ENCODE measurements at places on chromosomes 11 and 22. TPM values are rescaled to one million over a fixed set of nuclear protein-coding genes. Genes with fewer than 3 reads are reported as not detected.

DNA sequence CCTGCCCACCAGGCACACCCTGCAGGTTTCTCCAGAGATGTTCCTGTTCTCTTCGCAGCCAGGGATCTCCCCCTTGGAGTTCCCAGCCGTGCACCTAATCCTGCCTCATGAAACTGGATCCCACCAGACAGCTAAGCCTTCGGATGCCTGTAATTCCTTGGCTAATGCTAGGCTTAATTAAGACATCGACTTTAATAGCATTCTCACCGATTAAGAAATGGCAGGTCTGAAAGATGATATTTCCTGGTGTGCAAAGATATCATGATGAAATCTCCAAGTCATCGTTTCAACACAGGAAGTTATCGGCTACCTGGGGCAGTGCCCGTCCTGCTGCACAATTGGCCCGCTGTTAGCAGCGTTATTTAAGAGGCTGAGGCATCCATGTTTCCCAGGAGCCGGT lies 41.5 kb upstream of the CCND1 start:
- DNase-seq = no peak

Gene ELMOD1
- total RNA-seq = 0.17 TPM

DNA sequence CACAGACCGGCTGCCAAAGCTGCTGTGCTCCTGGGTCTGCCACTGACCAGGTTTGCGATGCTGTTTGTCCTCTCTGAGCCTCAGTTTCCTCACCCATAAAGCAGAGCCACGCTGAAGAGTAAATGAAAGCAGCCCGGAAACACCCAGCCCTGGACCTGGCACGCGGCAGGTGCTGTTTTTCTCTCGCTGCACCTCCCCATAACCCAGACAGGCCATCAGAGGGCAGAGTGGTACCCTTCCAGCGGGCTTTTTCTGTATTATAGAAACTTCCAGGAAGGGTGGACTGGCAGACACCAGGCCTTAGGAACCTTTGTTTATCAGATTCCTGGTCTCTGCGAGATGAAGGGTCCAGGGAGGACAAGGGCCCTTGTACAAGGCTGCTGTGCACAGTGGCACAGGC lies 17.9 kb upstream of the FGF19 start:
- DNase-seq = no peak

GRCh38 chr22:39906207-39906606 lies 5.3 kb downstream of the GRAP2 start:
- DNase-seq = no peak

Gene OR5A1
- total RNA-seq = not detected

DNA sequence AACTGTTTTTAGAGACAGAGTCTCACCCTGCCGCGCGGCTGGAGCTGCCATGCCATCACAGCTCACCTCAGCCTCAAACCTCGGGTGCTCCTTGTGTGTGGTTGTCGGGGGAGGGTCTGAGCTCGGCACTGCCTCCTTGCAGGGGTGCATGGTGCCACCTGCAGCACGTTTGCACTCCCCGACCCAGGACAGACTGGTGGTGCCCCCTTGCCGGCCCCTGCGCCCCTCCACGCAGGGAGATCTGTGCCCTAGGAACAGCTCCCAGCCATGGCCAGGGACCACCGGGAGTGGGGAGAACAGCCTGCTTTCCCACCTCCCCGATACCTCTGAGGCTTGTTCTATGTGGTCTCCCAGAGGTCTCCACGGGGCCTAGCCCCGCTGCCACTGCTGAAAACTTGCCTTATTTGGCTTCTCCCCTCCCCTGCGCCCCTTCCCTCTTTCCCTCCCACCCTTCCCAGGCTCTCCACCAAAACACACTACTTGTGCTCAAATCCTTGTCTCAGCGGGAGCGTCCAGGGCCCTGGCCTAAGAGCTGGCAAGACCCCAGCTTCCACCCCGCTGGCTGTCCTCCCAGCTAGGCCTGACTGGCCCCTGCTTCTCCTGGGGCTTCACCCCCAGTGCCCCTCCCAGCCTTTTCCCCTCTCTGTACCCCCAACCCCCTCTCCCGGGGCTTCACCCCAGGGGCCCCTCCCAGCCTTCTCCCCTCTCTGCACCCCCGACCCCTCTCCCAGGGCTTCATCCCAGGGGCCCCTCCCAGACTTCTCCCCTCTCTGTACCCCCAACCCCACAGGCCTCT lies 13.4 kb upstream of the TPCN2 start:
- no peak for DNase-seq

DNA sequence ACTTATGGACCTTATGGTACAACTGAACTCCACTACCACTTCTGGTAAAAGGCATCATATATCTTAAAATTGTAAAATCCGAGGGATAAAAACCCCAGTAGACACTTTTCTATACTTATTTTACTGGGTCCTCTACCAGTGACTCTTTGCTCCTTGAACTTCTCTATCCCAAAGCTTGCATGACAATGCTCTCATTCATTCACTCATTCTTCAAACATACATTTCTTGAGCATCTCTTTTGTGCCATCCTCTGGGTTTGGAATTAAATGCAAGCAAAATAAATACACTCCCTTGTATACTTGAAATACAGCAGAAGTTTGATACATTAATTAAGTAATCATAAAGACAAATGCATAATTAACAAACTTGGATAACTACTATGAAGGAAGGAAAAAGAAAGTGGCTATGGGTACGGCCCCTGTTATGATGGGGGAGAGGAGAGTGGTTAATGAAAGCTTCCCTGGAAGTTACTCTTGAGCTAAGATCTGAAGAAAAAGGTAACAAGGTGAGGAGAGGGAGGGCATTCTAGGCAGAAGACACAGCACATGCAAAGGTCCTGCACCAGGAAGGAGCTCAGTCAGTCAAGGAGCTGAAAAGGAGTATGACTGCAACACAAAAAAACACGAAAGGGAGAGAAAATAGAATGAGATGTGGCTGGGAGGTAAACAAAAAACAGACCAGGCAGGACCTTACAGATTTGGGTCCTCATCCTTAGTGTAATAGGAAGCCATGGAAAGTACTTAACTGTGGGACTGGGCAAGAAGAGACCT lies 8.0 kb downstream of the MPZL3 start:
- DNase-seq = no peak

Gene MIOX
- 1.9 TPM for total RNA-seq

GRCh38 chr11:102468616-102469195 lies 16.1 kb upstream of the TMEM123 start:
- no peak for DNase-seq

DNA sequence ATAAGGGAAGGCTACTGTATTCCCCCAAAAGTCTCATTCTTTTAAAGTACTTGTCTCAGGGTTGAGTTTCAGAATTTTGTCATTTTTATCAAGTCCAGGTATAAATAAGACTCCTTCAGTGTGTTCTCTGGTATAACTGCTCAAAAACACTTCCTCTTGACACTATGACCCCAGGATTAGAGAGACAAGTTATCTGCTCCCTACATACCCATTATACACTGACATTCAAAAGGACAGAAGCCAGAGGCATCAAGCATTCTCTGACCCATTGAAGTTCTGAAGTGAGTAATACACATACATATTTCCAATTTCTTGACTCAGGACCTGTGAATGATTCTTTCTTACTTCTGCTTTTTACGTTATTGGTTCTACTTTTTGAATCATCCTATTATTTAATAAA lies 447.8 kb upstream of the CNTN5 start:
- no peak for DNase-seq

- peak; percentile 15 for DNase-seq
Measured at GRCh38 chr11:105689631-105690030, 79.8 kb downstream of the GRIA4 start.

DNA sequence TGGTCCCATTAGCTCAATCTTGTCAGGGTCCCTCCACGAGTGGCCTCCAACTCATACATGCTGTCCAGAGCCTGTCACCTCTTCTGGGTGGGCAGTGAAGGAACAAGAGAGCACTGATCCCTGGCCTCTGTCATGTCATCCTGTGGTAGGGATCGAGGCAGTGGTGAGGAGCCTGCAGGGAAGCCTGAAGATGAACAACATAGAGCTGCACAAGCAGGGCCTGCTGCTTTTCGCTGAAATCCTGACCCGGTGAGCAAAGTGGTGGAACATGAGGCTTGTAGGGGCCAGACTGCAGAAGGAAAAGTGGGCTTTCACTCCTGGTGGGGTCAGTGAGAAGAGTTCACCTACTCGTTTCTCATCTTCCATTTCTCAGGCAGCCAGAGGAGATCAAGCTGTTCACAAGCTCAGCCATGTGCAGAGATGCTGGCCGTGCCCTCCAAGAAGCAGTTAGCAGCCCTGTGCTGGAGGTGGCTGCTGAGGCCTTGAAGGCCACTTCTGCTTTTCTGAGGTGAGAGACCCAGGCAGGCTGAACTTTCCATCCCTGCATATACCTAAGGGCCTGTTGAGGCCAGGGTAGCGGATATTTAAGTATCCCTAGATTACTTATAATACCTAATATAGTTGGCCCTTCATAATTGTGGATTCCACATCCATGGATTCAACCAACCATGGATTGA lies 32.9 kb downstream of the MEI1 start:
- no peak for DNase-seq

GRCh38 chr11:96173422-96173821 lies 169.6 kb downstream of the MAML2 start:
- DNase-seq = no peak

DNA sequence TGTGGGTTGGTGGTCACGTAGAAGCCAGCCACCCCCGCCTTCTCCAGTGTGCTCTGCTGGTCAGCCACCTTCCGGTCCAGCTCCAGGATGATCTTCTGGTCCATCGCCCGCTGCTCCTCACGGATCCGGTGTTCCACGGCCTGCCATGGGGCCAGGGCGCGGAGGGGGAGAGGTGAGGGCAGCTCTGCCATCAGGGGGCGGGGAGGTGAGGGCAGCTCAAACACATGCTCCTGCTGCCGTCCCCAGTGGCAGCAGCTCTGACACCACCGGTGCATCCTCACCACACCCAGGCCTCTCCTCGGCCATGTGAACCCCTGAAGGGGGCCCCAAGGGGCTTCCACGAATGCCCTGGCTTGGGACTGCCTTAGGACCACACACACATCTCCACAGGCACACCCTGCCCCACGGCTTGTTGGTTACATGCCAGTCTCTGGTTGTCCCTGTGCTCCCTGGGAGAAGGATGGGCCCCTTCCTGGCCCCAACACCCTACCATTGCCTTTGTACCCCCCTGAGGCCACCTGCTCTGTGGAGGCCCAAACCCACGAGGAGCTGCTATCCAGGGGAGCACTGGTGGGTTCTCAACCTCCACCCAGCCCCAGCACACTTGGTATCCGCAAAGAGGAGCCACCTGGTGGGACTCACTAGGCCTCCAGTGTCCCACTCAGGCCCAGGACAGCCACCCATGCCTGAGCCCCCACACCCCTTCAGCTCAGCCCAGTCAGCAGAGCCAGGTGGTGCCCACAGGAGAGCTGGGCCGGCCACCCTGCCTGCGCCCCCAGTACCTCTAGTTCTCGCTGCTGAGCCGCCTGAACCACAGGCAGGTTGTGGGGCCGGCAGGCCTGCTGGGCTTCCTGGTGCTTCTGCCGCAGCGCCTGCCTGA lies 4.3 kb downstream of the DGCR6L start:
- no peak for DNase-seq

- no peak for DNase-seq
Measured at GRCh38 chr22:40855979-40856512, 393 bp downstream of the ST13 start.

Gene IGF2
- total RNA-seq = 2.3 TPM

Gene TMEM80
- total RNA-seq = 15.6 TPM

DNA sequence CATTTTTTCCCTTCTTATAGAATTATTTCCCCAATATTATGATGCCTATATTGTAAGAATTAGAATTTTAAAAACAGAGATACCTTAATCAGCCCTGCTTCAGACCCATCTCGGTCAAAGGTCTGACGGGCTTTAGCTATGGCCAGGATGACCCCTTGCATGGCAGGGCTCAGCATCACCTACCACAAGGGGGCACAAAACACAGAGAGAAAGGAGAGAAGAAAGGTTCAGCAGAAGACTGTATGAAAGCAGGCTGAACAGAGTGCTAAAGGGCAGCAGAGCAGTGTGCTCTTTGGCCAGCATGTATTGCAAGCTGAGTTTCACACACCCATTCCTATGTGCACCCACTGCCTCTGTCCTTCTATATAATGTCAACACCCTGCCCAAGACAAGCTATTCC lies 26.8 kb downstream of the CLDN25 start:
- peak; percentile 3 for DNase-seq

- no peak for DNase-seq
Measured at GRCh38 chr11:19524171-19524671, 188.4 kb upstream of the NAV2 start.

DNA sequence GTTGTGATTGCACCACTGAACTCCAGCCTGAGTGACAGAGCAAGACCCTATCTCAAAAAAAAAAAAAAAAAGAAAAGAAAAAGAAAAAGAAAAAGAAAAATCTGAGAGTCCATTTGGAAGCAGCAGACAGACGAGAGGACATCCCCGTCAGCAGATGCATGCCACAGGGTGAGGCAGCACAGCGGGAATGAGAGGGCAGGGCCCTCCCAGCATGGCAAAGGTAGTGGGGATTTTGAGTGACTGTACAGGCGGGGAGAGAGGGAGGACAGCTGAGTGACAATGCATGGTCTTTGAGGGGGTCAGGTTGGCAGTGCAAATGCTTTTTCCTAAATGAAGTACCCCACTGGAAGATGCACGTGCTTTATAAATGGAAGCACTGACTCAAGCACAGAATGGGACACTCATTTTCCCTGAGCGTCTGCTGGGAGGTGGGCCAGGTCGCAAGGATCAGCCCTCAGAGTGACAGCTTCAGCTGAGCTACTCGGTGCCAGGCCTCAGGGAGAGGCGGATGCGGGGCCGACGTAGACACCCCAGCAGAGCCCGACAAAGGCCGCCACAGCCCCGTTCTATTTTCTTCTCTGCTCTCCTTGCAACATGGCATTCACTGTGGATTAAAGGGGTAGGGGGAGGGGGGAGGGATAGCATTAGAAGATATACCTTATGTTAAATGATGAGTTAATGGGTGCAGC lies 113.5 kb downstream of the SHANK2 start:
- DNase-seq = no peak

Gene DEFB131B
- not detected for total RNA-seq

- DNase-seq = no peak
Measured at GRCh38 chr11:109308551-109308950, 113.4 kb upstream of the C11orf87 start.

GRCh38 chr11:64275841-64276240 lies 8.6 kb downstream of the BAD start:
- no peak for DNase-seq

- no peak for DNase-seq
Measured at GRCh38 chr11:76579752-76580151, 90.8 kb downstream of the LRRC32 start.

Gene ANKRD13D
- total RNA-seq = 22.5 TPM

All from Caki2 (cell line).